ENCODE measurements at places on chromosomes 6 and 20.
A peak's percentile ranks its signal among the peaks of the same experiment; 100 is the strongest.

GRCh38 chr6:25842526-25842925, 10.7 kb upstream of the SLC17A1 start:
- DNase-seq, result no peak

- no peak for DNase-seq
These were observed 346.8 kb downstream of the PKHD1 start for GRCh38 chr6:51740658-51741057.

DNA sequence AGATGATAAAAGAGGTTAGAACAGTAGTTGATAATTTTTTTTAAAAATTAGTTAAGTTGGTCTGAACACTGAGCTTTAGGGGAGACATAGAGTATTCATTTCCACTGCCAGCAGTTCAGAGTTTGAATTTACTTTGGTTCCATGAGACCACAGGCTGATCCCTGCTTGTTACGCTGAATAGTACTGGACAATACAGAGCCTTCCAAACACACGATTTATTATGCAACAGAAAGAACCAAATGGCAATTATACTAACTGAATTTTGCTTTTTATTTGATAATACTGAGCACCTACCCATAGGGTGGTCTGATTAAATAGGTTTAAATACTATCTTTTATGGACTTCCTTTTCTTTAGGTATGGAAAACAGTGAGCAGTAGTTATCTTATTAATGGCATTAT, 111.4 kb downstream of the POPDC3 start:
- no peak for DNase-seq

GRCh38 chr6:83590416-83590815, 78.1 kb downstream of the PRSS35 start:
- no peak for DNase-seq

- DNase-seq, result no peak
These were observed 30.8 kb upstream of the CSNK2A1 start for GRCh38 chr20:574297-574942.

DNA sequence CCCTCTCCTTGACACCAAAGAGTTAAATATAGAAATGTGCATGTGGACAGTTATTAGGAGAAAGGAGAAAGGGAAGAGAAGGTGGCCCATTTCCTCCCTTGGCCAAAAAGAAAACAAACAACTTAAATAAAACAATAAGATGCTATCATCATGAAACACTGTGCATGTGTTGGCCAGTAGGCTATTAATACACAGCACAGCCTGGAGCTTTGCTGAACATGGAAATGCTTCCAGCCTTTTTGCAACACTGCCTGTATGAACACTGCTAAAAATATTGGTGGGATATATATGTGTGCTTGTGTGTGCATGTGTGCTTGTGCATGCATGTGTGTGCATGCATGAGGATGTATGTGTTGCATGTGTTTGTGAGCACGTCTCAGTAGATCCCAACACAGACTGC, 100.4 kb downstream of the LY86 start:
- no peak for DNase-seq

GRCh38 chr6:83258517-83258916, 65.4 kb downstream of the RWDD2A start:
- DNase-seq, result no peak

GRCh38 chr6:10643201-10643651, 51.2 kb downstream of the C6orf52 start:
- DNase-seq, result no peak

DNA sequence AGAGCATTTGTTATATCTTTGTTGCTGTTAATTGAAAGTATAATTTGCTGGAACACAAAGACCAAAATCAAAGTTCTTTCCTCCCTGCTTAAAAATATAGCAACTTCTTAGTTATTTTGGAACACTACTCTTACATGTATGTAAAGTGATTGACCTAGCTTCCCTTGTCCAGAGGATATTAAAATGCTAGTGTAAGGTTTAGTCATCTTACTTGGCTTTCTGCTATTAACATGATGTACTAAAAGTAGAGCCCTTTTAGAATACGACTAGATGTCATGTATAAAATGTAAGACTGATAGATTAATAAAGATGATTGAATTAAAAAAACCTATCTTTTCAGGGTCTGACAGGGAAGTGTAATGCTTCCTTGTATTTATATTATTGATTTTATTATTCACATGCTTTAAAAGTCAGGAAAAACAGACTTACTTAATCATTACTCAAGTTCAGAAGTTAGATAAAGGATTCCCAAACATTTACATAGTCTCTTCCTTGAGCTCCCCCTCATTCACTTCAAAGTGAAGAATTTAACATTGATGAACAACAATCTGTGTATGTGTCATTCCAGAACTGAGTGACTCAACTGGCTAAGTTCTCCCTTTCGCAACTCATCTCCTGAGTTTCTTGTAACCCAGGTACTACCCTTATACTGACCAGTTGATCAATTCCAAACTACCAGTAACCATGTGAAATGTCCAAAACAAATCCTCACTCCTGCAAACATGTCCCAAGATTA, 50.9 kb downstream of the BTBD9 start:
- DNase-seq, result no peak

DNA sequence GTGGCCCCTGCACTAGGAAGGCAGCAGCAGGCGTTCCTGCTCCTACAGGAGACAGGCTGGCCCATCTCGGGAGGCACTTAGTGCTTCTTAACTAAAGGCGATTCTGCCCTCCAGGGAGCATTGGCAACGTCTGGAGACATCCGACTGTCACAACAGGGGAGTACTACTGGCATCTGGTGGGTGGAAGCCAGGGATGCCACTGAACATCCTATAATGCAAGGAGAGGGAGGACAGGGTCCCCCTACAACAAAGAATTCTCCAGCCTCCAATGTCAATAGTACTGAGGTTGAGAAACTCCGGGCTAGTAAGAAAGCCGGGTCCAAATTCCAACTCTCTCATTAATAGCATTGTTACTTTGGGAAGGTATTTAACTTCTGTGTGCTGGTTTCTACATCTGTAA, 119.4 kb upstream of the ARMC2 start:
- DNase-seq, result no peak

DNA sequence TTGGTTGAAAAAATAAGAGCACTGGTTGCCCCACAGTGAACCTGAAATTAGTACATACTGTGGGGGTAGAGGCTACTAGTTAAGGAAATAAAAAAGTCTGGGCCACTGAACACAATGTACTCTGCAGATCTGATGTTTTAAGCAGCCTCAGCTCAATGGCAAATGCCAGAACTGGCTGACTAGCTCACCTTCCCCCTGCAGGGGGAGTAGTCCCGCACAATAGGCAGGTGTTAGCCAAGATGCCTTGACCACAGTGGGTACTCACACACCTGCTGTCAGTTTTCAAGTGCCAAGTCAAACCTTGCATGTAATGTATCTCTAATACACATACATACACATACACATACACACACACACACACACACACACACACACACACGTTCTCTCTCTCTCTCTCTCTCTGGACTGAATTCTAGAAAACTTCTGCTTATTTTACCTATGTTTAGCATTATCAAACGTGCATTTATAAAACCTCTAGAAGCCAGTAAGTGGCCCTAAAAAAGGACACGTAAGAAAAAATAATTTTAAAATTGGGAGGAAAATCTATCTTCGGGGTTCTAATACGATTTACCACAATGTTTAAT, 36.1 kb downstream of the GMDS start:
- DNase-seq, result peak; percentile 54

GRCh38 chr20:1792274-1792673, 102.9 kb upstream of the SIRPA start:
- no peak for DNase-seq

DNA sequence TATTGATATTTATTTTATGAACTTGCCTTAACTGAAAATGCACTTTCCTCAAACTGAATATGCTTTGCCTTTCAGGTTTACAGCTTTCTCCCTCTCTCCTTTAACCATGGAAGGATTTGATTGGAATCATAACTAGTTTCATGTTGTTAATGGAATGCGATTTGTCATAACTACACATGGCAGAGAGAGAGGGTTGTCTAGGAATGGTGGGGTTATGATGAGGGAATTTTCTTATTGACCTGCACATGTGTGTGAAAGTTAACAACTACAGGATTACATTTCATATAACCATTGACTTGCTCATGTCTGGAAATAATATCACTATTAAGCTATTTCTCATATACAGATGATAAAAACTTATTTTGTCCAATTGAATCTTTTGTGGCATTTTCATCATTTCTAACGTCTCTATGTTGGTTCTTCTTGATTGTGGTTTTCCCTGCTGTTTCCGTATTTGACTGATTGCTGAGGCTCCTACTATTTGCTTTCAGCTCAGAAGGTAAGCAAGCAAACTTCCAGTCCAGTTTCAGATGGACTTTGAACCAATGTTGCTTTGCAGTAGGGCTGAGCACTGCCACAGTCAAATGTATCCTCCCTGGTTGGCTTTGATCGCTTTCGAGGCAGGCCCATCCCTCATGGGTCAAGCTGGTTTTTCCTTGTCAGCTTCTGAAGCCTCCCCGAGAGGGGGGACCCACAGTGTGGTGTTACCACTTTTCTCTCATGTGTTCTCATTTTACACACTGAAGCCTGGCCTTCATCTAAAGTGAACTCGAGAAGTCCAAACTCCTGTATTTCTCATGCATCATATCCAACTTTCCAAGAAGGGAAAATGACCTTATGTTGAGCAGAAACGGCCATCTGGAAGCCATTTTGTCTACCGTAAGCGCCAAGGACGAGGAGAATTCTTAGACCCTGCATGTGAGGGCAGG, 7.6 kb upstream of the CCN2 start:
- DNase-seq, result no peak

DNA sequence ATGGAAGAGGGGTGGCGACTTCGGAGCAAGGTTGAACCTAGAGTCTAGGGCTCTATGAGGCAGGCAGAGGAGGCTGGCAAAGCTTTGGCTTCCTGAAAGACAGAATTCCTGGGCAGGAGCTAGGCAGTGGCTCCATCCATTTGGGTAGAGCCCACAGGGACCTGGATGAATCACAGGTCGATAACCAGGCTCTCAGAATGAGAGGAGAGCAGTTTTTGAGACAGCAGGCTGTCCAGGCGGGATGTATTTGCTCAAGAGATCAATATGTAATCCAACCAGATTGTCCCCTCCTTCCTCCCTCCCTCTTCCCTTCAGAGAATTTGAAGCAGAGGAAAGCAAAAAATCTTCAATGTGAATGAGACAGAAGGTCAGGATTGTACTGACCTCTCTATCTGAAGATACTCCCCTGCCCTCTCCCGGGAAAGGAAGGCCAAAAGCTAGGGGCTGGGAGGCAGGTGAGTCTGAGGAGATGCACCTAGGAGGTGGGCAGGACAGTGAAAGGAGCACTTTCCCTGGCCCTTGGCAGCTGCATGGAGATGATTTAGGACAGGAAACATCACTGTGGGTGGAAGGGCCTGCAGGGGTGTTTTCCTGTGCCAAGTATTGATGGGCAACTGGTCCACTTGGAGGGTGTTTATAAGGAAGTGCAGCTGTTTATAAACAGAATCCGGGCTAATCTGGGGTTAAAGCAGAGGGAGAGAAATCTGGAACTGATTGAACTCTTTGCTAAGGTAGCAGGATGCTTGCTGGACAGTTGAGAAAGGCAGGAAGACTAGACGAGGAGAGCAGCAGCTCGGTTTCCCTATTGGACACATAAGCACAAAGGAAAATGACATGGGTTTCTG, 212.4 kb upstream of the LRFN2 start:
- no peak for DNase-seq

- no peak for DNase-seq
These were observed 148.2 kb downstream of the TRMT11 start for GRCh38 chr6:126134491-126134890.

GRCh38 chr20:43065299-43065698, 124.4 kb downstream of the PTPRT start:
- no peak for DNase-seq

DNA sequence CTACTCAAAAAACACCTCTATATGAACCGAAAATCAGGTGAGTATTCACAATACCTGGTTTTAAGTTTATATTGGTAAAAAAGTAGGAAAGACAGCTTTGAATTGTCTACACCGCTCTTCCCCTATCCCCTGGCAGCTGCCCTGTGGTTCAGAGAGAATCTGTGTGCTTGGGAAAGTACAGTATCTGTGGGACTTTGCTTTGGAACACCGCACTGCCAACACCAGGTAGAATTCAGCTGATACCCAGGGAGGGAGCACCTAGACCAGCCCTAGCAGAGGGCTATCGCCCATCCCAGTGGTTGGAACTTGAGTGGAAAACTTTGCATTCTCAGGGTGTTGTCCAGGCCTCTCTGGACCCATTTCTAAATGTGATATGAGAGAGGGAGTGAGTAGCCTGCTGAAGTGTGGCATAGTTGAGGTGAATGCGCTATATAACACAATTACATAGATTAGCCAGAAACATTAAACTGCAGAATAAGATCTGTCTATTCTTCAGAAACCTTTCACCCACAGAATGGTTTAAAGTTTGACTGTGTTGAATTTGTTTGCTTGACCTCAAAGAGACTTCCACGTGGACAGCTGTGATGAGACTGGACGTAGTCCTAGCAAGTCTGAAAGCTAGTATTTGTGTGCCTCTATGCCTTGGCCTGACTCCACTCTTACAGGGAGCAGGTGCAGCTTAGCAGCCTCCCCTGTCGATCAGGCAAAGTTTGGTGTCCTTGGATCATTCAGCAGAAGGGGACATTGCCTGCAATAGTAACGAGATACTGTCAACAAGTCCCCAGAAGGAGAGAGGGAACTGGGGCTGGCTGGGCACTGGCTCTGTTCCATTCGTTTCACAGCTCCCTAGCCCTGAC, 11.5 kb upstream of the MPC1 start:
- DNase-seq, result no peak

DNA sequence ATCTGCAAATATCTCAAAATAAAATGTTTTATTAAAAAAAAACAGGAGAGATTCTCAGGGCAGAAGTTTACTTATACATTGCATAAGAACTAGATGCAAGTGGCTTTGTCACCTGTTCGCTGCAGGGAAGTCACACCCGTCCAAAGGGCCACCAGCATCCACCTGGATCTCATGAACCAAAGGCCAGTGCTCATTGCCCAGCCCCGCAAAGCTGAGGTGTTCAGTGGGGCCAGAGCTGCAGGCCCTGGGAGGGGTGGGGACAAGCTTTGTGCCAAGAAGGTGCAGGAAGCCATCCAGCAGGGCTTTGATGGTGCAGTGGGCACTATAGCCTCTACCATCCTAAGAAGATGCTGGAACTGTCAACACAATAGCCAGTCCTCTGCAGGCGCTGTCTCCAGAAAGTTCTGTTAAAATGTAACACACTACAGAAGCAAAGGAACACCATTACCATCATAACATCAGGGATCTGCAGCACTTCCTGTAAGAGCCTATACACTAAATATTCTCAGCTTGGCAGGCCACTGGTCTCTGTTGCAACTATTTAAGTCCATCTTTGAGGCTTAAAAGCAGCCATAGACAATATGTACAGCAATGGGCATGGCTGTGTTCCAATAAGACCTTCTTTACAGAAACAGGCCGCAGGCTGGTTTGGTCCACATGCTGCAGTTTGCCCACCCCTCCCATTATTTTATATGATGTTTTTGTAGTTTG, 15.7 kb upstream of the CD93 start:
- DNase-seq, result no peak

DNA sequence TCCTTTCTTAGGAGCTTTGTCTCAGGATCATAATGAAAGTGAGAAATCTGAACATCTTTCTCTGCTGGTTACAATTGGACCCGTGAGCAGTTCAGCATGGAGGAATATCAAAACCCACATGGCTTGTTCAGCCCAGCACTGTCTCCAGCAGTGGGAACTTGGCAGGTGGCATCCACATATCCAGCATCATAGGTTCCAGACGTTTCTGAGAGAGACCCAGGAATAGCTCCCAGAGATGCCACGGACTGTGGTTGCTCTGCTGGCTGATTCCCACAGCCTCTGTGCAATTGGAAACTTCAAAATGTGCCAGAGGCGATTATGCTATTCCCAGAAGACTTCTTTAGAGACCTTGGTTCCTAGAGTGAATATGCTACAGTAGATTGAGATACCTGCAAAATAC, 76.4 kb downstream of the PHACTR2 start:
- no peak for DNase-seq

Measured in ACHN (cell line).